ENCODE measurements at places on chromosomes 3 and 15.

DNA sequence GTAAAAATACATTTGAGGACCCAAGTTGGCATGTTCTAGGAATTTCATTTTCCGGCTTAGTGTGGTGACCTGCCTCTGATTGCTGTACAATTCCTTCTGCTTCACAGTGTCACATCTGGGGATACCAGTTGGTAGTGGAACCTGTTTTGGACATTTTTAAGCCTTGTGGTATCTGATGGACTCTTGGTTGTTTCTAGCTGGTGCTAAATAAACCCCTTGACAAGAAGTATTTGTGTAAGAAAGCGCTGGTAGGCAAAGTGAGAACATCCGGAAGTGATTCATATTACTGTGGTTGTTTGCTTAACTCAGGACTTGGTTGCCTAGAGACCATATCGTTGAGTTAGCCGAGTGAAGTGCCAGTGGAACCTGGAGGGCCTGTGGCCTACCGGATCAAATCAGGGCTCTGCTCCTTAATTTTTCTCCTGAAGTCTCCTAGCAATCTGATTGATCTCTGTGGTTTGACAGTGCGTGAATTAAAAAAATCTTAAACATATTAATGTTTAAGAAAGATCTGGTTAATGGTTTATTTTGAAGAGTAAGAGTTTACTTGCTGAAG lies 12.8 kb downstream of the IQGAP1 start:
- peak; percentile 44 for DNase-seq

DNA sequence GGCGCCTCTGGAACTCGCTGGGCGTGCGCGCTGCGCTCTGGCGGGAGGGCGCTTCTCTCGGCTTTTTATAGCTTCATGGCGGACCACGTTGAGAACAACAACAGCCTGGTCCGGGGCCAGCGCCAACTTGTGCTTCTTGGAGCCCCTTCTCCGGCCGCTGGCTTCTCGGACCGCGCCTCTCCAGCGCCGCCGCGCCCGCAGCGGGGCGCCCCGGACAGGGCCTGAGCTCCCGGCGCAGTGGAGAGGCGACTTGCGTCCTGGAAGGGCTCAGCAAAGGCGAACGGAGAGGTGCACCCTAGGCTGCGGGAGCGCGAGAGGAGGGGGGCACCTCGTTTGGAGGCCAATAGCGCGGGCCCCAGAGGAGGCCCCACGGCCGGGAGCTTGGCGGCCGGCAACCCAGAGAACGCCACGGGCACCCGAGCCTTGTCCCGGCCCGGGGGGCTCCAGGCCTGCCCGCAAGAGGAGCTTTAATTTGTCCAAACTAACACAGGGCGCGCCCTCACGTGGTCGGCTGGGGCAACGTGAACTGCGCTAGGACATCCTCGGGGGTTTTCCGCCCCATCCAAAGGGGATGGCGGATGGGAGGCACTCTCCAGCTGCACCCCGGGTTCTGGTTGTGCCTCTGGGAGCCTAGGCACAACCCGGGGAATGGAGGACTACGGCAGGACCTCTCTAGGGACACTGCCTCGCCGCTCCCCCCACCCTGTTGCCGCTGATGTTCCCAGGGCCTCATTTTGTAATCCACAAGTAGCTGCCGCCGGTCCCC lies 37.8 kb downstream of the HMCES start:
- DNase-seq = peak; percentile 59

DNA sequence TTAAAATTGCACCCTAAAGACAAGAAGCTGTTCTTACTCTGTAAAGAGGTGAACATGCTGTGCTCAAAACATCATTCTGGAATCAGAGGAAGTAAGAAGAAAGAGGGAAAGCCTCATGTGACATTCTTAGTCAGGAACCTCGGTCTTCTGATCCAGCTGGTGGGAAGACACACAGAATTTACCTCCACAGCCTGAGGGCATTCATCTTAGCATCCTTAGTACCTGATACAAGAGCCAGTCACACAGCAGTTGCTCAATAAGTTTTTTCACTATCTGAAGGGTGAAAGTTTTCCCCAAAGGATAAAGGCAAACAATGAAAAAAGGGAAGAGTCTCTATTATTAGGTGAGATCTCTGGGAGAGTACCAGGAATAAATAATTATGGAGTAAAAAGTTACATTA lies 116.8 kb downstream of the SEMA6D start:
- no peak for DNase-seq

DNA sequence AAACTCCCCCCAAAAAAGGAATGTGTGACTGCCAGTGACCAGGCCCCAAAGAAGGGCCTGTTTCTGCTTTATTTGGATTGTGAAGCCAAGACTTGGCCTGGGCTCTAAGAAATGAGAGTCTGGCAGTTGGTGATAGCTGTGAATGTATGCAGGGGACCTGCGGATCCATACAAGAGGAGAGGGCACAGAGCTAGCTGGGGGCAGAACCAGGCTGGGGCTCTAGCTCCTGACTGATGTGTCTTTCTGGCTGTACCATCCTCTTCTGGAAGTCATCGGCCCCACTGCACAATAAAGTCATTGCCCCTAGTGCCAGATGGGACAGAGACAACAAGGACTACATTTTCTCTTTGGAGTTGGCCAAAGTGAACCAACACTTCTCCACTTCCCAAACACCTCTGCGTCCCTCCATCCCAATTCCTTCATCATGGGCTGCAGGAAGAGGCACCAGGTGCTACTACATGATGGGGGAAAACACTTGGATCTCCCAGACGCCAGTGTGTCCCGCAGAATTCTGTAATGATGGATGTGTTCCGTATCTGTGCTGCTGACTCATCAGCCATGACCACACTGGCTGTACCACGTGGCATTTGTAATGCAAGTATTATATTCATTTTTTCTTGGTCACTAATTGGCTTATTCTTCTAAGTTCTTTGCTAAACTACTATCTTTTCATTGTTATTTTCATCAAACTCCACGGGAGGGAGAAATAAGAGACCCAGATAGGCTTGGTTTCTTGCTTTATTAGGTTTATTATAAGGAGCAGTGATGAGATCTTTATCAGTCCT lies 1.7 kb upstream of the PLA2G4F start:
- DNase-seq = no peak

- DNase-seq = no peak
Observed at GRCh38 chr3:148642214-148642613, 55.5 kb upstream of the AGTR1 start.
